ENCODE measurements at places on chromosomes 4 and X.

DNA sequence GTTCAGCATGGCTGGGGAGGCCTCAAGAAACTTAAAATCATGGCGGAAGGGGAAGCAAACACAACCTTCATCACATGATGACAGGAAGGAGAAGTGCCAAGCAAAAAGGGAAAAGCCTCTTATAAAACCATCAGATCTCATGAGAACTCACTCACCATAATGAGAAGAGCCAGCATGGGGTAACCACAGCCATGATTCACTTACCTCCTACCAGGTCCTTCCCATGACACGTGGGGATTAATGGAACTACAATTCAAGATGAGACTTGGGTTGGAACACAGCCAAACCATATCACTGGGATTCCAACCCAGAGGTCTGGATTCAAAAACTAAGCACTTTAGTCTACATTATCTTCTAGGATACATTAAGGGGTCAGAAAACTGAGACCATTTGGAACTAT, 609.6 kb upstream of the SPANXN1 start:
- H3K4me1 ChIP-seq, result no peaks in the 10 kb centered on the region
- DNase-seq, result no peak
- H3K36me3 ChIP-seq, result no peaks in the 10 kb centered on the region
- no peaks in the 10 kb centered on the region for H3K27me3 ChIP-seq
- H3K4me3 ChIP-seq, result no peak overlapping the region
- no peak overlapping the region for H3K27ac ChIP-seq

DNA sequence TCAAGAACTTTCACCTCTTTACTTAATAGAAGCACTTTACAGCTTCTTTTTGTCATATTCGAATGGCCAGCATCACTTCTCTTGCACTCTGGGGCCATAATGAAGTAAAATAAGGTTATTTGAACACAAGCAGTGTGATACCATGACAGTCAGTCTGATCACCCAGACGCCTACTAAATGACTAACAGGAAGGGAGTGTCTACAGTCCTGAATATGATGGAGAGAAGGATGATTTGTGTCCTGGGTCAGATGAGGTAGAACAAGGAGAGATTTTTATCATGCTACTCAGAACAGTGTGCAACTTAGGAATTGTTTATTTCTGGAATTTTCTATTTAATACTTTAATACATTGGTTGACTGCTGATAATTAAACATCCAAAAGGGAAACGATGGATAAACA, 284.2 kb upstream of the F9 start:
- no peak for DNase-seq
- no peaks in the 10 kb centered on the region for H3K27me3 ChIP-seq
- no peaks in the 10 kb centered on the region for H3K36me3 ChIP-seq
- no peaks in the 10 kb centered on the region for H3K4me1 ChIP-seq
- no peak overlapping the region for H3K27ac ChIP-seq

DNA sequence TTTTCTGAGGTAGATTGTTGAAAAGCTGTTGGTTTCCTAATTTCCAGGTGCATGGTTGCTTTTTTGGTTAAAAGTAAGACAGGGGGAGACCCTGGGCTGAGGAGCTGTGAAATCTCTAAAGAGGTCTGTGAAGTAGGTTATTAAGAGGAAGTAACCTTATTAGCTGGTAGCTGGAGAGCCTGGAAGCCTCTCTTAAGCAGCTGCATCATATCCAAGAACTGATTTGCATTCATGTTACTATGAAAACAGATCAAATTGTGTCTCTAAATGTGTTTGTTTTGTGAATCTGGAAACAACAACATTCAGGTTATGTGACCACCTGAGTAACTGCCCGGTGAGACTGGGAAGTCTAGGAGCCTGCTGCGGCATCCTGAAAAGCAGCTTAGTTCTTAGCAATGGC, 54.1 kb downstream of the ARHGAP10 start:
- H3K4me3 ChIP-seq, result no peak overlapping the region
- peak overlapping the region; percentile 73 for H3K27ac ChIP-seq
- H3K4me1 ChIP-seq, result peaks cover 68% of the 10 kb centered on the region
- no peaks in the 10 kb centered on the region for H3K36me3 ChIP-seq
- DNase-seq, result no peak

DNA sequence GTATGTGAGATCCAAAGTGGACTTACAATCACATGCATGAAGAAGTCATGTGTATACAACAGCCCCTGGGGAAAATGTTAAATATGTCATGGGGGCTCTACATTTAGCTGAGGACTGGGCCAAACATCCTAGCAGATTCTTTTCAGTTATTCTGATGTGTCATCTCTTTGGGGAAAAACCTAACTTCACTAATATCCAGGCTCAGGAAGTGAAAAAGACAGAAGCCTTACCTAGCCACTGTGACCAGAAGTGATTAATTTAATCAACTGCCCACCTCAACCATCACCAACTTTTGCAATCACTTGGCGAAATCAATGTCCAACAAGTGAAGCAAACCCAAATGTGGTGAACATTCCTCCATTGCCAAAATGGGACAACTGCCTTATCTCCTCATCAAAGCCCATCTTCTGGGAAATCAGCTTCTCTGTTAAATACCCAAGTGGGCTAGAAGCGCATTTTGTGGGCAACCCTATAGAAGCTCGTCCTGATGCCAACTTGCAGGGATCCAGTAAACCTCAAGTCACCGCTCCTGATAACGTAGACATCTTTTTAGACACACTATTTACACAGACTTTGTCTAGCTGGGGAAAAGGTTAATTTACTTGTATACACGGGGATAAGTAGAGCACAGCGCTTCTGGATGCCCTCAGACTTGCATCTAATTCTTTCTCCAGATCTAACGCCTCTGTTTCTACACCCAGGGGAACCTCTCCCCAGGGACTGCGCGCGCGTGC, 1.4 kb upstream of the HHIP start:
- peaks cover 54% of the 10 kb centered on the region for H3K27me3 ChIP-seq
- no peak for DNase-seq
- peaks cover 26% of the 10 kb centered on the region for H3K4me1 ChIP-seq
- no peaks in the 10 kb centered on the region for H3K36me3 ChIP-seq
- H3K4me3 ChIP-seq, result no peak overlapping the region

- no peak for DNase-seq
- no peak overlapping the region for H3K27ac ChIP-seq
- H3K4me3 ChIP-seq, result no peak overlapping the region
- no peaks in the 10 kb centered on the region for H3K27me3 ChIP-seq
Observed at GRCh38 chr4:24001486-24002329, 111.9 kb upstream of the PPARGC1A start.

DNA sequence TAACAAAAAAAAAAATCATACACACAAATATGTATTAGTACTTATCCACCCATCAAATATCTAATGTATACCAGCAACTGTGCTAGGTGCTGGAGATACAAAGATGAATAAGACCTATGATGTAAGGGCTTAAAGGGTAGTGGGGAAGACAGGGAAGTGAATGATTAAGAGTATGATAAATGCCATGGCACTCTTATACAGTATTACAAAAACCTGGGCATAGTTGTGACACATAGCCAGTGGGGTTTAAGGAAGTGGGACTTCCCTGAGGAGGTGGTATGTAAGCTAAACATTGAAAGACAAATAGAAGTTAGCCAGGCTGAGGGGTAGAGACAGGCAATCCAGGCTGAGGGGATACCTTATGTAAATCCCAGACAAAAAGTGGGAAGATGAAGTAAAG, 23.5 kb downstream of the CHM start:
- H3K4me1 ChIP-seq, result peaks cover 7% of the 10 kb centered on the region
- H3K27ac ChIP-seq, result no peak overlapping the region
- DNase-seq, result no peak
- no peaks in the 10 kb centered on the region for H3K27me3 ChIP-seq
- no peak overlapping the region for H3K4me3 ChIP-seq

GRCh38 chrX:643241-643595, 12.6 kb downstream of the SHOX start:
- no peak overlapping the region for H3K4me3 ChIP-seq
- no peaks in the 10 kb centered on the region for H3K36me3 ChIP-seq
- no peak overlapping the region for H3K27ac ChIP-seq
- H3K27me3 ChIP-seq, result peaks cover 88% of the 10 kb centered on the region
- no peak for DNase-seq

DNA sequence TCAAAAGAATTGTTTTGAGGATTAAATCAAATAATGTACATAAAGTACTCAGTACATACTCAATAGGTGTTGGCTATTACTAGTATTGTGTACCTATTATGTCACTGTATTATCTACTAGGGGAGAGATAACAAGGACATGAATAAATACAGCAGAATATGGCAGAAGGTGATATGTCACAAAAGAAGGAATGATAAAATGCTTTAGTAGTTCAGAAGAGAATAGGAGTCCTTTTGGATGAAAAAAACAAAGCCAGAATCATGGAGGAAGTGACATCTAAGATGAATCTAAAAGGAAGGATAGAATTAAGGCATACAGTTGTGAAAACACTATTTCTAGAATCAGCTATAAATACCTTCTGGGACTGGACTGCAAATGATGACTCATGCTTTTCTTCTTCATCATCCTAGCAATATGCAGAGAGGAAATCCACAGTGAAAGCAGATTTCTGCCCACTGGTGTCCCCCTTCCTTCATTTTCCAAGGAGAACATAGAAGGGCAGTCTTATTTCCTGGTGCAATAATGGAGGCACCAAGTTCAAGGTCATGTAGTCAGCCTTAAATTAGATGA, 98.7 kb downstream of the GLUD2 start:
- no peak overlapping the region for H3K27ac ChIP-seq
- H3K4me1 ChIP-seq, result no peaks in the 10 kb centered on the region
- no peaks in the 10 kb centered on the region for H3K27me3 ChIP-seq
- H3K4me3 ChIP-seq, result no peak overlapping the region

DNA sequence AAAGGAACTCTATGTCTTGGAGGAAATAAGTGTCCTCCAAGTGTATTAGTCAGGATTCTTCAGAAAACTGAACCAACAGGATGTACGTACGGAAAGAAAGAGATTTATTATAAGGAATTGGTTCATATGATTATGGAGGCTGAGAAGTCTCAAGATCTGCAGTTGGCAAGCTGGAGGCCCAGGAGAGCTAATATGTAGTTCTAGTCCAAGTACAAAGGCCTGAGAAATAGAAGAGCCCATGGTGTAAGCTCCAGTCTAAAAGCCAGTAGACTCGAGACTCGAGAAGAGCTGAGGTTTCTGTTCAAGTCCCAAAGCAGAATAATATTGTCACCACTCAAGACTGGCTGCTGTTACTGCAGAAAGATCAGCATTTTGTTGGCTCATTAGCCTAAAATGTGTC, 65.3 kb upstream of the EFNB1 start:
- DNase-seq, result no peak
- no peaks in the 10 kb centered on the region for H3K4me1 ChIP-seq
- H3K27me3 ChIP-seq, result no peaks in the 10 kb centered on the region
- H3K4me3 ChIP-seq, result no peak overlapping the region
- no peak overlapping the region for H3K27ac ChIP-seq

DNA sequence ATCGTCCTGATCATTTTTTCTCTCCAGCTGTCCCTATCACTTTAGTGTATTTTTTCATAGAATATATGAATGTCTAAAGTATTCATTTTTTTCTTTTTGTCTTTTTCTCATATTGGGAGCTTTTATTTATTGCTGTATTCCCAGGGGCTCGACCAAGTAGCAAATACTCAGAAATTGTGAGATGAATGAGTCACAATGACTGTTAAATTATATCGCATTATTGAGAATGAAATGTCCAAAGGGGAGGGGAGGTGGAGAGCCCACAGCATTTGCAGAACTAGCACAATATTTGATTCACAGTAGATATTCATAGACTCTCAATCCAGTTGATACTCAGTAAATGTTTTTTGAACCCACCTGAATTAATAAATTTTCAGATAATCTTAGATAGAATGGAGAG, 543.6 kb upstream of the FAM241A start:
- H3K4me1 ChIP-seq, result no peaks in the 10 kb centered on the region
- no peaks in the 10 kb centered on the region for H3K27me3 ChIP-seq
- H3K36me3 ChIP-seq, result no peaks in the 10 kb centered on the region
- H3K4me3 ChIP-seq, result no peak overlapping the region

GRCh38 chr4:139665690-139666529, at the start of gene MGST2:
TSS of gene MGST2 (plus strand) at chr4:139665819. CDS start at chr4:139666020, 201 bp downstream.
- H3K36me3 ChIP-seq, result no peaks in the 10 kb centered on the region
- peak; percentile 77 for DNase-seq
- no peaks in the 10 kb centered on the region for H3K27me3 ChIP-seq

DNA sequence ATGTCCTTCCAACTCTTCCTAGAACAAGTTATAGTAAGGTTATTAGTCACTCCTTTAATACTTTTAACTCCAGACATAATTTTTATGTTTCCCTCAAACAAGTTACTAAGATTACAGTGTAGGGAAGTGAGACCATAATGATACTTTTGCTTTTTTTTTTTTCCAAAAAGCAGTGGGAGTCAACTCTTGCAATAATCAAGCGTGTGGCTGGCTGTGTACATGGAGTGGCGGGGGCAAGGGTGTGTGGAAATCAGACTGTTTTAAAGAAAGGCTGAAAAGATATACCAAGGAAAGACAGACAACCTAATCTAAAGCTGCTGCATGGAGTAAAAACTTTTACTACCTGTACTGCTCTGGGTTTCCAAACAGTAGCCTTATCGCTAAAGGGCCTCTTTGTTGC, 4.1 kb downstream of the NOA1 start:
- H3K4me3 ChIP-seq, result no peak overlapping the region
- peaks cover 61% of the 10 kb centered on the region for H3K36me3 ChIP-seq
- no peak overlapping the region for H3K27ac ChIP-seq
- no peak for DNase-seq
- peaks cover 33% of the 10 kb centered on the region for H3K4me1 ChIP-seq

DNA sequence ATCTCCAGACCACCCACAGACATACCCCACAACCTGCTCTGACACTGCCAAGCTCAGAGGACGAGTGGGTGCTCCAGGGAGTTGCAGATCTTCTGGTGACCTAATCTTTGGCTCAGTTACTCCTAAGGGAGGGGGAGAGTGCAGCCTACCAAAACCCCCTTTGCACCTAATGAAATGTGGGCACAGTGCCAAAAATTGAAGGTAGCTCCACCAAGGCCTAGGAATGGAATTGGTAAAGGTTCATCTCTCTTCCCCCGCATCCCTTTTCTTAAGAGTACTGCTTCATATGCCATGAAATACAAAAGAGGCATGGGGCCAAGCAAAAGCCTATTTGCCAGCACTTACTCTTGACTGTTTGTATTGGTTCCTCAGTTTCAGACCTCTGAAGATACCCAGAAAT, 491.0 kb downstream of the NAF1 start:
- no peak overlapping the region for H3K27ac ChIP-seq
- H3K27me3 ChIP-seq, result no peaks in the 10 kb centered on the region
- no peaks in the 10 kb centered on the region for H3K36me3 ChIP-seq
- DNase-seq, result no peak
- no peak overlapping the region for H3K4me3 ChIP-seq

GRCh38 chr4:94623126-94623911, 134.4 kb upstream of the BMPR1B start:
- H3K4me3 ChIP-seq, result no peak overlapping the region
- H3K27me3 ChIP-seq, result no peaks in the 10 kb centered on the region
- DNase-seq, result no peak
- H3K4me1 ChIP-seq, result peaks cover 19% of the 10 kb centered on the region
- peaks cover 56% of the 10 kb centered on the region for H3K36me3 ChIP-seq
- H3K27ac ChIP-seq, result no peak overlapping the region

DNA sequence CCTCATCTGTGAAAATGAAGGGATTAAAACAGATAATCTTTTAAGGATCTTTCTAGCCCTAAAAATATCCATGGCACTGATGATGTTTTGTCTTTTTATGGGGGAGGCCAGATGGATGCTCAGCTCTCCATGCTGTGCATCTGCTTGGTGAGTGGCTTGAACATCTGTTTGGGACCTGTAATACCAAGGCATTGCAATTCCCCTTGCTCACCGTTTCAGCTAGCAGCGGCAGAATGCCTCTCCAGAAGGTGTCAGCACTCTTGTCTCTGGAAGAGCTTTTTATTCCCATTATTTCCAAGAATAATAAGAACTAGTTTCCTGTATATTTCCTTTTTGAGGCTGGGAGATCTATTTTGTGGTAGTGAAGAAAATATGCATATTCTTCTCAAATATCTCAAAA, 151.9 kb upstream of the ANK2 start:
- H3K27me3 ChIP-seq, result no peaks in the 10 kb centered on the region
- H3K4me3 ChIP-seq, result no peak overlapping the region
- no peak overlapping the region for H3K27ac ChIP-seq
- no peaks in the 10 kb centered on the region for H3K36me3 ChIP-seq

Measured in left ventricle myocardium inferior (tissue), 1 donor.